ENCODE measurements at places on chromosomes 7 and 10.
A peak's percentile ranks its signal among the peaks of the same experiment; 100 is the strongest.

- ATAC-seq, result no peak
Observed at GRCh38 chr10:124292911-124293615, 125.7 kb downstream of the OAT start.

DNA sequence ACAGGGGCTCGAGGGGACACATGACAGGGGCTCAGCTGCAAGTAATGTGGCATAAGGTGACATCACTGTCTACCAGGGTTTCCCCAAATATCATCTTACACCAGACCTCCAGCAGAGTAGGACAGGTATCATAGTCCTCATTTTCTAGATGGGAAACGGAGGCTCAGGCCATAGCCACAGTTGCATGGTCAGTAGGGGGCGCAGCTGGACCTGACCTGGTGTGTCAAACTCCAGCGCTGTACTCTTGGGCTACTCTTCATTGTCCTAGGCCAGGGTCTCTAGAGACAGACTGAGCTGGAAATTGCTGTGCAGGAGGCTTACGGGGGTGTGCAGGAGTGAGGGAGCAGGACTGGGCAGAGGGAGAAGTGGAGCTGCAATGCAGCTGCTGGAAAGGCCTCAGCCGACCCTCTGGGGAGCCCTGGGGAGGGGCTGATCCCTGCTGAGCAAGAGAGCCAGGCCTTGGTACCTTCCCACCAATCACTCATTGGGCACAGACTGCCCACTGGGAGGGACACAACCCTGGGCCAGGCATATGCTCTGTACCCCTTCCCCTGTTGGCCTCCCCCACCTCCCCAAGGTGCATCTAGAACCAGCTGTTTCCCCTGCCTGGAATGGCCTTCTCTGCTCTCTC is 89.9 kb downstream of the CDH23 start:
- ATAC-seq, result peak; percentile 74

GRCh38 chr10:130037169-130037661 is 73.1 kb upstream of the EBF3 start:
- ATAC-seq, result no peak

- peak; percentile 20 for ATAC-seq
Observed at GRCh38 chr10:75639736-75640135, 208.3 kb downstream of the LRMDA start.
